ENCODE measurements at places on chromosomes 7 and 10. TPM values are rescaled to one million over a fixed set of nuclear protein-coding genes. Genes with fewer than 3 reads are reported as not detected.

DNA sequence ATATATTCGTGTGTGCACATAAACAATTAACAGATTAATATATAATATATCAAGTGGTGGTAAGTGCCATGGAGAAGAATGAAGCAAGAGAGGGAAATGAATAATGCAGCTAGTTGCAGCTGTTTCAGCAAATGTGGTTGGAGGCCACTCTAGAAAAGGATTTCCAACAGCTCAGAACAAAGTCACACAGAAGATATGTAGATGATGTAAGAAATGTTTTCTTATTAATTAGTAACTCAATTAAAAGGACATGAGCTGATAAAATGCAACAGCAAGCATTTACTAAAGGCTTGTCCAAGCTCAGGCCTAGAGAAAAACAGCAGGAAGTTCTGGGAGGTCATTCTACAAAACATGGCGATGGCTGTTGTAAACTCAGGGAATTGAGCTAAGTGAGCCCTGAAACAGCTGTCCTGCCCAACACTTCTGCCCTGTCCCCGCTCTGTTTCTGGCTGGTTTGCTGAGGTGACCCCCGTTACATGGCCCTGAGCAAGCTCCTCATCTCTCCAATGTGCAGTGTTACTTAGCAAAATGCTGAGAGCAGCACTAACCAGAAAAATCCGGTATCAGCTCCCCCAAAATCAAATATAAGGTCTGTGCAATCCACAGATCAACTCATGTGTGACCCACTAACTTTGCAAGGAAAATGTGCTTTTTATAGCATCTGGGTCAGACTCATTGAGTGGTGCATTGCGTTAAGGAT, 23.4 kb upstream of the C10orf67 start:
- DNase-seq = no peak

The CFAP43 gene
- 17.5 TPM for polyA plus RNA-seq

GRCh38 chr10:99551158-99551557, 18.4 kb downstream of the NKX2-3 start:
- DNase-seq = no peak

GRCh38 chr10:19658622-19659233, 157.5 kb upstream of the PLXDC2 start:
- DNase-seq = no peak

- DNase-seq = no peak
Observed at GRCh38 chr7:290554-291372, 793 bp downstream of the FOXL3 start.

The SHH gene
- polyA plus RNA-seq = 1.3 TPM

DNA sequence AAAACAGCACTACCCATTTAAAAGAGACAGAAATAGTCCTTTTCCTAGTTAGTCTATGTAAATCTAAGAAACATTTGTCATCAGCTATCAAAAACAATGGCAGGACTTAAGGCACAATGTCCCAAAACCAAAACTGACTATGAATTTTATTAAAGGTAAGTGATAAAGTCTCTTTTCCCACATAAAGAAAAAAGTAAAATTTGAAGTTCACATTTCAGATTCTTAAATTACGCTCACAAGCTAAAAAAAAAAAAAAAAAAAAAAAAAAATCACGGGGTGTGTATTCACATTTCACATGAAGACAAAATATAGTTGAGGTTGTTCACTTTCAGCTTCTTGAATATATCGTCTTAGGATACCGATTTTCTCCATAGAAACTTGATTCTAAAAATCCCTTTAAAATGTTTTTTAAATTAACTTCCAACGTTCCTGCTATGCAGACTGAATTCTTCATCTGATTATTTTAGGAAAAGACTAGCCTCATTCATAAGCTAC, 1.6 kb downstream of the P4HA1 start:
- no peak for DNase-seq

GRCh38 chr10:50382576-50383023, 131.3 kb upstream of the ASAH2 start:
- DNase-seq = no peak

The MMD2 gene
- polyA plus RNA-seq = not detected

The LMBR1 gene
- polyA plus RNA-seq = 44.8 TPM

The NUP205 gene
- polyA plus RNA-seq = 72.0 TPM

DNA sequence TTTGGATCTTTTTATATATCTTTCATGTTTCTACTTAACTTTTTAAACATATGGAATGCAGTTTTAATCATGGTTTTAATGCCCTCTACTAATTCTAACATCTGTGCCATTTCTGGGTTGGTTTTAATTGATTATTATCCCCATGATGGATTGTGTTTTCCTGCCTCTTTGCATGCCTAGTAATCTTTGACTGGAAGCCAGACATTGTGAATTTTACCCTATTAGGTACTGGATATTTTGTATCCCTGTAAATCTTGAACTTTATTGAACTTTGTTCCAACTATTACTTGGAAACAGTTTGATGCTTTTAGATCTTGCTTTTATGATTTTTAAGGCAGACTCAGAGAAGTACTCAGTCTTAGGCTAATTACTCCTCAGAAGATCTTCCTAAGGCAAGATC, 16.0 kb upstream of the RBM20 start:
- DNase-seq = no peak

The CDC14C gene
- 0.06 TPM for polyA plus RNA-seq

GRCh38 chr10:1544209-1544673, 193.1 kb downstream of the ADARB2 start:
- DNase-seq = no peak

DNA sequence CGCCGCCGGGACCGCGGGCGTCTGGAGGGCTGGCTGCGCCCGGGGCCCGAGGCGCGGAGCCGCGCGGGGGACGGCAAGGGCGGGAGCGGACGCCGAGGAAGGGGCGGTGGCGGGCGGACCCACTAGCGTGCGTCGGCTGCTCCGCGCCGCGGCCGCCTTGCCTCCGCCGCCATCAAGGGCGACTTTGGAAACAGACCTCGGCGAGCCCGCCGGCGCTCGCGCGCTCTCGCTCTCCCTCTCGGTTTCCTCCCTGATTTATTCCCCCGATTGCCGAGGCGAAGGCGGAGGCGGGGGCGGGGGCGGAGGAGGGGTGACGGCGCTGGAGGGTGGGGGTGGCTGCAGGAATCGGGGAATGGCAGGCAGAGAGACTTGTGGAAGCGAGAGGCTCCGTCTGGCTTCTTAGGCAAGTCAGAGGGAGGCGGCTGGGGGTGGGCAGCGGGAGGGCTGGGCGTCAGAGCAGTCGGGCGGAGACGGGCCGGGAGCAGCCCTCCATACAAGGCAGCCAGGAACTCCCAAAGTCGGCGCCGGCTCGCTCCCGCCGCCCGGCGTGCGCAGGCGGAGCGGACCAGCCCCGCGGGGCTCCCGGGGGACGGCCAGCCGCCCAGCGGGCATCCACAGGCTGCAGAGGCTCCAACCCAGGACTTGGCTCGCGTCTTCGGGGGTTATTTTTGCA, at the start of gene CACNA2D1:
TSS of gene CACNA2D1 (minus strand) at position 231 of the 673 bp plus-strand sequence.
- peak; percentile 60 for DNase-seq

The SLC16A12 gene
- 34.1 TPM for polyA plus RNA-seq

GRCh38 chr7:144738708-144739314, 97.0 kb downstream of the TPK1 start:
- DNase-seq = no peak

The LOXL4 gene
- 3.9 TPM for polyA plus RNA-seq
